ENCODE measurements at places on chromosomes 16 and 17.

DNA sequence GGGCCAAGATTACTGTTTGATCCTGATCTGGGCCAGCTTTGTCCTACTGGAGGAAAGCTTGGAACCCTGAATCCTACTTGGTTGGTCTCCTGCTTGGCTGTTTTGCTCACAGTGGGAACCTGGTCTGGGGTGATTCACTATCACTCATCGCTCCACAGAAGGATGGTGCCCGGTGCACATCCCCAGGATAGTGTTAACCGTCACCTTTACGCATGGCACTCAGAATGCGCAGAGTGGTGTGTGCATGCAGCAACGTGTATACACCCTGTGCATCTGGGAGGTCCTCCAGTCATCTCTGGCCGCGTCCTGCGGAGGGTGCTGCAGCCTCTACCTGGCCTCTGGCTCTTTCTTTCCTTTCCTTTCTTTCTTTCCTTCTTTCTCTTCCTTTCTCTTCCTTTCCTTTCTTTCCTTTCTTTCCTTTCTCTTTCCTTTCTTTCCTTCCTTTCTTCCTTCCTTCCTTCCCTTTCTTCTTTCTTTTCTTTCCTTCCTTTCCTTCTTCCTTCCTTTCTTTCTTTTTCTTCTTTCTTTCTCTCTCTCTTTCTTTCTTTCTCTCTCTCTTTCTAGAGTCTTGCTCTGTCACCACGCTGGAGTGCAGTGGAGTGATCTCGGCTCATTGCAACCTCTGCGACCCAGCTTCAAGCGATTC is 13.1 kb downstream of the SOCS3 start:
- no peak for DNase-seq

- no peak for DNase-seq
Observed at GRCh38 chr17:61648587-61648986, 57.6 kb upstream of the NACA2 start.

GRCh38 chr16:67441271-67441753 is 10.4 kb downstream of the HSD11B2 start:
- DNase-seq = no peak

DNA sequence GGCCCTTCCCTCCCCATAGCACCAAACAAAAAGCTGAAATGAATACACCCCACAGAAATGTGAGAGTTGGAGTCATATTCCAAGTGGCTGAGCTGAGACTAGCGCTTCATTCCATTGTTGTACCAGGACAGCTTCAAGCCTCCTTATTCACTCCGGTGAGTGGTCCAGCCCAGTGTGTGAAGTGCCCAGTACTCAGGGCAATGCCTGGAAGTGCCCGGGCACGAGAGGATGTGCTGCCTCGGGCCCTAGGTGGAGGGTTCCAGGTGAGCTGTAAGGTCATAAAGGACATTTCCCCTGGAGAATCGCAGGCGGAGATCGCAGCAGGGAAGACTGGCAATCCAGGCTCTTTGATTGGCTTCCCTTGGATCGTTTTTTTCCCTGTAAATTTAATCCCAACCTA is 5.4 kb upstream of the CYLD start:
- DNase-seq = no peak

DNA sequence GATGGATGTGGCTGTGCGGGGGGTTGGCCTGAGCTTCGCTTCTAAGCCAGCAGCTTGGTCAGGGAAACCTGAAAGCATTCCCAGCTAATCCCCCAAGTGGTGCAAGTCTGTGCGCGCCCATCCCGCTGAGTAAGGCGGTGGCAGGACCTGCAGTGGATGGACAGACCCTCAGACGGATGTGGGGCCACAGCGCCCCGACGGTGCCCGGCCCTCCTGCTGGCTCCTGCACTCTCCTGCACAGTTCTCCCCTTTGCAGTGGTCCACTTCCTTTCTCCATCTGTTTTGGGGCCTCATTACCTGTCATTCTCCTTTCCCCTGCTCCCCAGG is 2.3 kb downstream of the ATP2A1 start:
- DNase-seq = no peak

GRCh38 chr17:35314415-35315216 is 58.8 kb downstream of the SLFN11 start:
- DNase-seq = no peak

DNA sequence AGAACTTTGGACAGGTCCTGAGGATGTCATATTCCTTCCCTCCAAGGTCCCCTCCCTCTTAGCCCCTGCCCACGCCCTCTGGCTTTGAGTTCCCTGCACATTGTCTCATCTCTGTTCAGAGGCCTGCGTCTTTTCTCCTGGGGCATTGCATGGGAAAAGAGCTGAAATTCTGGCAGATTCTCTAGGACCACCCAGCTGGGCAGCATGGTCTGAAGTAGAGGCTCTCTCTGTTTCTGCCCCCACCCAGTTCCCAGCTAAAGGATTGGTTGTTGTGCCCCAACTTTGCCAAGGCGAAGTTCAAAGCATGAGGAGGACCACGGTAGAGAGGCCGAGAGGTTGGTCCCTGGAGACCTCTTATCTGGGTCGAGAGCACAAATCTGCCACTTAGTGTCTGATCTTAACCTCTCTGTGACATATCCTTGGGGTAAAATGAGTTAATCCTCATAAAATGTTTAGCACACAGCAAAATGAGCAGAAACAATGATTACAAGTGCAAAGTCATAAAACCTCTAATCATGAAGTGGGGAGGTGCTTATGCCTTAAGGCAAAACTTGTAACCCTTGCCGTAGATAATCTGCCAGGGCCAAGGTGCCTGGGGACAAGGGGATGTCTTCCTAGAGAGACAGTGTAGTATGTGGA is 2.4 kb downstream of the ABAT start:
- DNase-seq = no peak
